Melanocyte of skin (primary cell): ENCODE measurements at places on chromosomes 3 and 15. TPM values are rescaled to one million over a fixed set of nuclear protein-coding genes. Genes with fewer than 3 reads are reported as not detected.

Gene ESYT3
- total RNA-seq: 0.34 and 0.36 TPM in 2 replicates

Gene CMTM8
- 1.0 and 1.1 TPM in 2 replicates for total RNA-seq

Gene SCN11A
- not detected in 2 replicates for total RNA-seq

Gene GHSR
- total RNA-seq: not detected in 2 replicates

Gene RTP1
- total RNA-seq: not detected in 2 replicates

Gene ACTC1
- not detected in 2 replicates for total RNA-seq

Gene CHST13
- total RNA-seq: not detected in 2 replicates
